ENCODE measurements at places on chromosomes 1 and 21. TPM values are rescaled to one million over a fixed set of nuclear protein-coding genes. Genes with fewer than 3 reads are reported as not detected.

FGR gene
- total RNA-seq, result not detected

WDR77 gene
- 53.9 TPM for total RNA-seq

FCAMR gene
- 0.08 TPM for total RNA-seq

FRRS1 gene
- 2.2 TPM for total RNA-seq

GTF2B gene
- 29.7 TPM for total RNA-seq

RIPPLY3 gene
- 0.73 TPM for total RNA-seq

RCAN3 gene
- total RNA-seq, result 9.8 TPM

PCBP3 gene
- 0.80 TPM for total RNA-seq

GJA5 gene
- total RNA-seq, result not detected

KRTAP10-3 gene
- not detected for total RNA-seq

TCP10L gene
- total RNA-seq, result 0.40 TPM

CRYZ gene
- total RNA-seq, result 61.9 TPM

MANEAL gene
- 26.1 TPM for total RNA-seq

SYCP1 gene
- not detected for total RNA-seq

SLC66A1 gene
- total RNA-seq, result 21.5 TPM

CFHR4 gene
- total RNA-seq, result not detected

CRNN gene
- not detected for total RNA-seq

RNF186 gene
- total RNA-seq, result not detected

ASTN1 gene
- total RNA-seq, result not detected

FCRL1 gene
- not detected for total RNA-seq

SYT14 gene
- total RNA-seq, result 0.05 TPM

MYBPH gene
- not detected for total RNA-seq

GSTM5 gene
- not detected for total RNA-seq

HMGCS2 gene
- total RNA-seq, result not detected

NR5A2 gene
- total RNA-seq, result 8.3 TPM

SRM gene
- total RNA-seq, result 140 TPM

ZNF593OS gene
- not detected for total RNA-seq

PPIAL4G gene
- total RNA-seq, result not detected

S100A7A gene
- not detected for total RNA-seq

KRTAP19-5 gene
- total RNA-seq, result not detected

RASAL2 gene
- total RNA-seq, result 19.2 TPM

GUCA2A gene
- not detected for total RNA-seq

SLX9 gene
- total RNA-seq, result 48.3 TPM

CELSR2 gene
- total RNA-seq, result 5.8 TPM

WNT2B gene
- total RNA-seq, result 0.33 TPM

VSIG8 gene
- 0.06 TPM for total RNA-seq

SAMD11 gene
- 28.0 TPM for total RNA-seq

APOBEC4 gene
- not detected for total RNA-seq

CATSPER4 gene
- not detected for total RNA-seq

PPFIA4 gene
- total RNA-seq, result 0.40 TPM

CXADR gene
- 8.2 TPM for total RNA-seq

AMIGO1 gene
- total RNA-seq, result 1.2 TPM

GBP3 gene
- 1.6 TPM for total RNA-seq

LORICRIN gene
- not detected for total RNA-seq

BRINP3 gene
- not detected for total RNA-seq

PDE9A gene
- total RNA-seq, result 1.2 TPM

CFAP107 gene
- total RNA-seq, result not detected

RAB25 gene
- total RNA-seq, result not detected

PLA2G2E gene
- total RNA-seq, result not detected

FASLG gene
- not detected for total RNA-seq

MMP23B gene
- total RNA-seq, result 0.92 TPM

VWA5B1 gene
- not detected for total RNA-seq

Measured in A549 treated with DMSO at 1 μM for 4 hours (cell line).